ENCODE measurements at places on chromosomes 3 and 15.
A peak's percentile ranks its signal among the peaks of the same experiment; 100 is the strongest.

DNA sequence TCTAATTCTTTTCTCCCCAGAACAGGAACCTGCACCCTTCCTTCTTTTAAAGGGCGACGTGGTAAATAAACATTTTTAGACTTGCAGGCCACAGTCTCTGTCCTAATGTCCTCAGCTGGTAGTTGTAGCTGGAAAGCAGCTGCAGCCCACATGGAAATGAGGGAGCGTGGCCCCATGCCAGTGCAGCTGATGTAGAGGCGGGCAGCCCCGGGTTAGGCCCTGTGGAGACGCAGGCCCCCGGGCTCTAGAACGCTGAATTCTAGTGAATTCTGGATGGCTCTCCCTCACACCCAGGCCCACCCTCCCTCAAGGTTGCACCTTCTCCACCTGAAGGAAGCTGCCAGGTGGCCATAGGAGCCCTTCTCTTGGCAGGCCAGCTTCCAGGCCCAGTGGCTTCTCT, 52.3 kb downstream of the PGPEP1L start:
- DNase-seq, result peak; percentile 81

GRCh38 chr15:73608941-73609340, 24.2 kb downstream of the NPTN start:
- DNase-seq, result no peak

DNA sequence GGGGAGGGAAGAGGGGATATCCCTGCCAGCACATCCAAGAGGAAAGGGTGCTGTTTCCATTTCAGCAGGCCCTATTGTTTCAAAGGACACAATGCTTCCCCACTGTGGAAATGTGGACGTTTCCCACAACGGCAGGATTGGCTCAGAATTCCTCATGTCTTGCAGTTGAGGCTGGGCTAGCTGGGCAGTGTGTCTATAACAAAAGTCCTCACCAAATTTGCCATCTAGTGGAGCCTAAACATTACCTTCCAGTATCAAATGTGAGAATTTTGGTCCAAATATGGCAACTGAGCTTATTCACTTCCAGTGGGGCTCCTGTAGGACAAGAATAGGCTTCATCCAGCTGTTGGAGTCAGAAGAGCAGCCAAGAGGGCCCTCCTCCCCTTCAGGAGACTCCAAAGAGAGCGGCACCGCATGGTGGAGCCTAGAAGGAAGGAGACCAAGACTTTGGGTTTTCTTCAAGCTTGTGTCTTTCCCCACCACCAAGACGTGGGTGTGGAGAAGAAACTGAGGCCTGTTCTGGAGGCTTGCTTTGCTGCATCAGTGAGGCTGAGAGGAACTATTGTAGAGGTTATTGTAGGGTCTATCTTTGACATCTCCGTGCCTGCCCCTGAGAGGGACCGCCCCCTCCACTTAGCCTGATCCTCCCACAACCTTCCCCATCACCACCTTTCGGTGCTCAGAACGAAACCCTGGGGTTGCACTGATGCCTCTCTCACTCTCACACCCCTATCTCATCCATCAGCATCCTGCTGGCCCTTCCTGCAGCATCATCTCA, 45.3 kb upstream of the SLCO2A1 start:
- no peak for DNase-seq

DNA sequence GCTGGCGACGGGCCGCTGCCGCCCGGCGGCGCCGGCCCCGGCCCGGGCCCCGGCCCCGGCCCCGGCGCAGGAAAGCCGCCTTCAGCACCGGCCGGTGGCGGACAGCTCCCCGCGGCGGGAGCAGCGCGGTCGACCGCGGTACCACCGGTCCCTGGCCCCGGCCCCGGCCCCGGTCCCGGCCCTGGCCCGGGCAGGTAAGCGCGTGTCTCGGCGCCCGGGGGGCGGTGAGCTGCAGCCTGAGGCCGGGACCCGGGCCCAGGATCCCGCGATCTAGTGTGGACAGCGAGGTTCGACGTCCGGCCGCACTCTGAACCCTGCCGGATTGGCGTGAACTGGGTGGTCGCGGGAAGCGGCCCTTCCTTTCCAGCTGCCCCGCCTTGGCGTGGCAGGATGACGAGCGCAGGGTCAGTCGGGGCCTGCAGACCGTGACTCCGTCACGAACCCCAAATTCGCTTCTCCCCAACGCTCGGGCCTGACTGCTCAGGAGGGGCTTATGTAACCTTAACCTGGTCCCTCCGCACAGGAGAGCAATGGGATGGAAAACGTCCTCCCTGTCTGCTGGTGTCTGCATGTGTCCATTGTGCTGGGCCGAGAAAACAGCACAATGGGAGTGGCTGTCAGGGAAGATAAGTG, 472 bp downstream of the BSN start:
- no peak for DNase-seq

GRCh38 chr3:105614288-105615030, 247.8 kb downstream of the ALCAM start:
- DNase-seq, result no peak

GRCh38 chr15:95988574-95988887, 342.0 kb upstream of the NR2F2 start:
- no peak for DNase-seq

DNA sequence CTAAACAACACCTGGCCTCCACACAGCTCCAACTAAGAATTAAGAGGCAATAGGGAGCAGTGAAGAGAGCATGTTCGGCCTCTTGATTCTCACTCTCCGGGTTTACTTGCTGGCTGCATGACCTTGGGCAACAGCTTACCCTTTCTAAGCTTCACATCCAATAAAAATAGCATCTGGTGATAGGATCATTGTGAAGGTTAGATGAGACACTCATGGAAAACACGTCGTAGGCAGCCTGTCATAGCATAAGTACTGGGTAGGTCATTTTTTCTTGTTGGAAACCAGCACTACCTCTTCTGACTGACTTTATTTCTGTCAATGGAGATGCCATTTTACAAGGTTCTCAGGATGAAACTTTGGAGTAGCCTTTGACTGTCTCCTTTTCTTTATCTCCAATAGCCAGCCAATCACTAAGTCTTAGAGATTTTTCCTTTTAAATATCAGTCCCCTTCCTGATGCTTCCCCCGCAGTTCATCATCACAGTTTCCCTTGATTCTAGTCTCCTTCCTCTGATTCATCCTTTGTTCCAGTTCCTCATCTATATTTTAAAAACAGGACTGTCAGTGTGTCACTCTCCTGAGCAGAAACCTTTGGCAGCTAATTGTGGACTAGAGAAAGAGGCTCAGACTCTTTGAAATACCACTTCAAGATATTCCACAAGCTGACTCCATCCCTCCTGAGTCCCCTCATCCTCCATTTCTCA, 271.5 kb downstream of the SLC9A9 start:
- no peak for DNase-seq

DNA sequence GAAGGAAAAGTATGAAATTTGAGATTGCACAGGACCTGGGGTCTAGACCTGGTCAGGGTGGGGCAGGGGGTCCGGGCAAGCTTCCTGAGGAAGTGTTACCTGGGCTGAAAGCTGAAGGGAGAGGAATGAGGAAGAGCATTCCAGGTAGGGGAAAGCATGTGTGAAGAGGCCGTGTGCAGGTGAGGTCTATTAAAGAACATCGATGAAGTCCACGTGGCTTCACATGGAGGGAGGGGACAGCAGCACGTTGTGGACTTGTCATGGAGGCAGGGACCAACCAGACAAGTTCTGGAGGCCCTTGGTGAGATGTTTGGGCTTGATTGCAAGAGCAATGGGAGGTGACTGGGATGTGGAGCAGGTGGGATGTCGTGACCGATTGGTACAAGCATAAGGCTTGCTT, 47.1 kb downstream of the IDH2 start:
- no peak for DNase-seq

DNA sequence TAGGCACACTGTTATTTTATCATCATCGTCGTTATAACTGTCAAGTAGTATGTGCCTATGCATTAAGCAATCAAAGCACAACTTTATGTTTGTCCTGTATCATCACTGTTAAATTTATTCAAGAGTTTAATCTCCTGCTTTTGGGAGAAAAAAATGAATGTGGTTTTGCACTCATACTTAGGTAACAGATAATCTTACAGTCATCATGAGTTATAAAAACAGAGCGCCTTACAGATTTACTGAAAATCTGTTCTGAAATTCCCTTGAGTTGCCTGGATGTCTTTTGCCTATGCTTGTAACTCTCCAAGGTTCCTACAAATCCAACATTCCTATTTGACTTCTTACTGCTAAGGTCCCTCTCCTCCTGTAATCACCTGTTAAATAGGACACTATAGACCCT, 307.3 kb downstream of the ZIC4 start:
- DNase-seq, result no peak

GRCh38 chr3:49593041-49593440, 38.8 kb downstream of the BSN start:
- no peak for DNase-seq

- DNase-seq, result no peak
These were observed 82.1 kb downstream of the EEFSEC start for GRCh38 chr3:128235207-128235926.

DNA sequence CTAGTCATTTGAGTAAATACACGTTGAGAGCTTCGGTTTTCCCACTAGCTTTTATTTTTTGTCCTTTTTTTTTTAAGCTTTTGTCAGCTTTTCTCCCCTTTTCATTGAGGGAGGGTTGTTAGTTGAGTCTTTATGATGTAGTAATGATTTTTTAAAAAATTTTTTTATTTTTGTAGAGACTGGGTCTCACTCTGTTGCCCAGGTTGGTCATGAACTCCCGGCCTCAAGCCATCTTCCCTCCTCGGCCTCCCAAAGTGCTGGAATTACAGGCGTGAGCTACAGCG, 688 bp downstream of the ZSCAN2 start:
- DNase-seq, result no peak

DNA sequence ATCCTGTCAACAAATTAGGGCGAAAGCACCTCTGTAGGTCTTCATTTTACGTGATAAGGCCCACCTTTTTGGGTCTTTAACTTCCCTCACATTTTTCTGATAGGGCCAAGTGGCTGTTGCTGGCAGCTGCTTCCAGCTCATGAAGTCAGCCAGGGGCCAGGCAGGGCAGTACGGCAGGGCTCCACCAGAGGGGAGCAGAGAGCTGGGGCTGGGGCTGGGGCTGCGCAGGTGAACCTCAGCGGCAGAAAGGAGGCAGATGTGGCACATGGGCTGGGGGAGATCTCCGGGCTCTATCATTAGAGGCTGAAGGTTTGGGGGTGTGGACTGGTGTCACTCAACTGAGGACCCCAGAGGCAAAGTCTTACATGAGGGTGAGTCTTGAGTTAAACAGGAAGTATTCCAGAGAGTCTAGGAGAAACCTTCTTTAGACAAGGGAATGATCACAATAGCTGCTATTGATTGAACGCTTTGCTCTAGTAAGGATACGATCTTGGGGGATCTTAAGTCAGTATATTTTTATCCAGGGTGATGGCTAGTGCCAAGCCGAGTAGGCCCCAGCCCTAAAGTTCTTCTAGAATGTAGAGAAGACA, 62.8 kb upstream of the MEX3B start:
- DNase-seq, result no peak

GRCh38 chr3:121269389-121269788, 276.4 kb downstream of the POLQ start:
- no peak for DNase-seq

- no peak for DNase-seq
These were observed 79.5 kb downstream of the CD200R1L start for GRCh38 chr3:112767177-112767576.

GRCh38 chr15:84766461-84767035, 18.2 kb downstream of the ZNF592 start:
- no peak for DNase-seq

GRCh38 chr15:93146196-93146595, 57.2 kb upstream of the RGMA start:
- peak; percentile 14 for DNase-seq

DNA sequence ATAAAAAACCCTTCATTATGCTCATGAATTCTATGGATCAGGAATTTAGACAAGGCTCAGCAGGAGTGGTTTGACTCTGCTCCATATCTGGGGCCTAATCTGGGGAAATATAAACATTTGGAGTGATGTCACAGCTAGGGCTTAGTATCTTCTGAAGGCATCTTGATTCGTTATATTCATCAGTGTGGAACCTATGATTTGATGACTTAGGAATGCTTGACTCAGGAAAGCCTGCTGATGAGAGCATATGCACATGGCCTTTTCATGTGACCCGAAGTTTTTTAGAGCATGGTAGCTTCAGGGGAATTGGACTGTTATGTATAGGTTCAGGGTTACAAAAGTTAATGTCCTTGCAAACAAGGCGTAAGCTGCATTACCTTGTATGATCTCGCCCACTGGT, 184.9 kb upstream of the LRRC3B start:
- no peak for DNase-seq

DNA sequence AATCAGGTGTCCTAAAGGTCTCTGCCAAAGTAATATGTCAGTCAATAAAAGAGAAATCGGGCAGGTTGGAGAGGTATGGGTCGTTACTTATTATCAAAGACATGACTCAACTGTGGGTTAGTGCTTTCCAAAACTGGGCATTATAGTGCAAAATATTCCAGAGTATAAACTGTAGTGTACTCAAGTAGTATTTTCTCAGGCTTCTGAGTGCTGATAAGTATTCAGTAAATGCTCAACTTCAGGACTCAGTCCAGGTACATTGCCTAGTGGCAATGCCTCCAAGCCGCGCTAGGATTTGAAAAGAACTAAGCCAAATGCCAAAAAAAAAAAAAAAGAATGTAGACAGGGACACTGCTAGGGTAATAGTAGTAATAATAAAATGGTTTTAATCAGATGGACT, 233.2 kb downstream of the CPNE4 start:
- DNase-seq, result no peak

- no peak for DNase-seq
These were observed 27.0 kb downstream of the KATNBL1 start for GRCh38 chr15:34182942-34183341.

GRCh38 chr3:187758318-187758955, 13.2 kb upstream of the BCL6 start:
- DNase-seq, result no peak

GRCh38 chr15:45456212-45457106, 66.1 kb downstream of the SLC30A4 start:
- peak; percentile 23 for DNase-seq

GRCh38 chr3:180036092-180036670, 556 bp downstream of the PEX5L start:
- DNase-seq, result no peak

GRCh38 chr3:24229468-24230221, 265.0 kb downstream of the THRB start:
- no peak for DNase-seq

DNA sequence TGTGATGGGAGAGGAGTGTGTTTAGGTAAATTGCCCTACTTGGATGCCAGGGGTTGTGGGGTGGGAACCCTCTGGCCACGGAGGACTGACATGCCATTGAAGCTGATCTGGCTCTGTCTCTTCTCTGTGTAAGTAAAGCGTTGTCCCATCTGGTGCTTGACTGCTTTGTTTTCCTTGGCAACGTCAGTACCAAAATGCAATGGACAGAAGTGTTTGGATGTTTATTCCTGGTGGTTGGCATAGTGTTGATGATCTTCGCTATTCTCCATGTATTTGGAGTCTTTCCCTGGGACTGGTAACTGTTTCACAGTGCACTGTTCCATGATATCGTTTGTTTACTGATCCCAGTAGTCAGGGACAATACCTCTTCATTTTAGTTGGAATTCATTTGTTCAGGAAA, 130.5 kb upstream of the MCTP2 start:
- no peak for DNase-seq

GRCh38 chr3:113339616-113340244, 101.6 kb downstream of the CFAP44 start:
- no peak for DNase-seq

All from anterior cingulate cortex (tissue), 58 donors.